ENCODE measurements at places on chromosomes 1 and 21. TPM values are rescaled to one million over a fixed set of nuclear protein-coding genes. Genes with fewer than 3 reads are reported as not detected.

Gene ESPN
- 0.71 TPM for total RNA-seq

Gene CHI3L2
- 3.8 TPM for total RNA-seq

Gene PROK1
- total RNA-seq, result not detected

Gene AIM2
- total RNA-seq, result 47.2 TPM

Gene RRP15
- 25.3 TPM for total RNA-seq

Gene FAM167B
- total RNA-seq, result 0.99 TPM

Gene BTF3L4
- total RNA-seq, result 20.2 TPM

- no peak for ATAC-seq
Observed at GRCh38 chr1:2230781-2231531, 2.8 kb downstream of the SKI start.

DNA sequence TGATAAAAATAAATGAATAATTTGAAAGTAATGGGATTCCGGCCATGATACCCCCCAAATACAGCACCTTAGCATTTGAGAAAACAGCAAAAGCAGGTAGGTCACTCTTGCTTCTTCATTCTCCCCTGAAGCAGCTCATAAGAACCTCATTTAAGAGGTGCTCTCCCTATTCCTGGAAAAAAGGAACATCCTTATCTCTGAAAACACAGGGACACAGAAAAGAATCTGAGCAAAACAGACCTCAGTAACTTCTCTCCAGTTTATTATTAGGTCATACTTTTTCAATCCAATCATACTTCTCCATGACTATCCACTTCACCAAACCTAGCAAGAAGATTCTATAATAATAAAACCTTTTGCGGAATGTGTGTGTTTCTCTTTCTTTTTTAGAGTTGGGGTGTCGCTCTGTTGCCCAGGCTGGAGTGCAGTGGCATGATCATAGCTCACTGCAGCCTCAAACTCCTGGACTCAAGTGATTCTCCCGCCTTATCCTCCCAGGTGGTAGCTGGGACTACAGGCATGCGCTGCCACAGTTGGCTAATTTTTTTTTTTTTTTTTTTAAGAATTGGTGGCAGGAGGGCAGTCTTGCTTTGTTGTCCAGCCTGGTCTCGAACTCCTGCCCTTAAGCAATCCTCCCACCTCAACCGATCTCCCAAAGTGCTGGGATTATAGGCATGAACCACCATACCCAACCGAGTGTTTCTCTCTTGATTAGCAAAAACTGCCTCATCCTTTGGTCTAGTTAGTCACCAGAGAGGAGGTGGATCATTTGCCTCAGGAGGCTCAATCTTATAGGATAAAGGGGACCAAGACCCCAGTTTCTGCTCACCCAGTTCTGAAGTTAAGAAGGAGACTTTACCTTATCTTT lies 10.6 kb upstream of the TRIM33 start:
- ATAC-seq, result no peak

- ATAC-seq, result peak; percentile 31
Observed at GRCh38 chr1:10308001-10308400, 90.9 kb upstream of the PGD start.

GRCh38 chr21:15645830-15646229 lies 84.0 kb upstream of the USP25 start:
- no peak for ATAC-seq

GRCh38 chr1:42211224-42211623 lies 46.7 kb upstream of the GUCA2A start:
- no peak for ATAC-seq

DNA sequence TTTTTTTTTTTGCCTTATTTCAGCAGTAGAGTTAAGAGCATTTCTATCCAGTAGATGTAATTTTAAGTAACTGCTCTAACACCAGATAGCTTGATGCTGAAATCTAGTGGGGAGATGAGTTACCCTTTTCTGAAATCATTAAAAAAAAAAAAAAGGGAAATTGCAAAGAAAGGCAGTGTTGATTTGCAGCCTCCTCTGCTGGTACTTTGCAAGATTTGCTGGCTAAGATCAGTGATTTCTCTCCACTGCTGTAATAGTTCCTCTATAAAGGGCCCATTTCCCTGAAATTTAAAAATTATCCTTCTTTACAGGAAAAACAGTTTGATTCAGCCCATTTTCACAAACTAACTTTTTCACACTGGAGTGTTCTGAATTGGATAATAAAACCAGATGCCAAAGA lies 120.6 kb downstream of the PTBP2 start:
- no peak for ATAC-seq

DNA sequence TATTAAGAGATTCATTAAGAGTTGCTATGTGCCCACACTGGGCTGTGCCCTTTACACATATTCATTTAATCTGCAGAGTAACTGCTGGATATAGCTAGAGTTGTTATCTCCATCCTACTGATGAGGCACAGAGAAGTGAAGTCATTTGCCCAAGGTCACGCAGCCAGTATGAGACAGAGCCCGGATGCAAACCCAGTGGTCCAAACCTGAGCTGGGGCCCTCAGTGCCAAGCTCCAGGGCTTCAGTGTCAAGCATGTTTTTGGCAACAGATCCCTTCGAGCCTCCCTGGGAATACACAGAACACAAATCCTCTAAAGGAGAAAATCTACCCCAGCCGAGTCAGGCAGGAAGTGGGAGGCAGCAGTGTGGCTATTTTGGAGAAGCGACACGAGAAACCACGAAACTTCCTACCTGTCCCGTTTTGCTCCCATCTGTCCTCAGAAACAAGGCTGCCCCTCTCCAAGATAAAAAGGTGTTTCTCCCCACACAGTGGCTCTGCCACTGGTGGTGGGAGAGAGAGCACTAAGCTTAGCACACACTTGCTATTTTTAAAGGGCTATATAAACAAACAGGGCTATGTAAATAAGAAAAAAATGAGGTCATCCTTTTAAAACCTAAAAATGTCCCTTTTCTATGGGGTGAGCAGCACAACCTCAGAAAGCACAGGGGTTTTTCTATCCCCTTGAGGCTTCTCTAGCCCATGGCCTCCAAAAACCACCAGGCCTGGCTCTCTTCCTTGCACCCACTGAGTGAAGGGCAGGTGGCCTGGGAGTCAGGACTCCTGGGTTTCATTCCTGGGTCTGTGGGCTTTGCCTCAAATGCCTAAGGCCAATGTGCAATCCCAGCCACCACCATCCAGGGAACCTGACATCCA lies 138.6 kb upstream of the EDN2 start:
- peak; percentile 31 for ATAC-seq

GRCh38 chr1:207923561-207923960 lies 12.6 kb upstream of the CD34 start:
- ATAC-seq, result no peak

GRCh38 chr1:99535470-99536164 lies 110.3 kb upstream of the PALMD start:
- ATAC-seq, result no peak

DNA sequence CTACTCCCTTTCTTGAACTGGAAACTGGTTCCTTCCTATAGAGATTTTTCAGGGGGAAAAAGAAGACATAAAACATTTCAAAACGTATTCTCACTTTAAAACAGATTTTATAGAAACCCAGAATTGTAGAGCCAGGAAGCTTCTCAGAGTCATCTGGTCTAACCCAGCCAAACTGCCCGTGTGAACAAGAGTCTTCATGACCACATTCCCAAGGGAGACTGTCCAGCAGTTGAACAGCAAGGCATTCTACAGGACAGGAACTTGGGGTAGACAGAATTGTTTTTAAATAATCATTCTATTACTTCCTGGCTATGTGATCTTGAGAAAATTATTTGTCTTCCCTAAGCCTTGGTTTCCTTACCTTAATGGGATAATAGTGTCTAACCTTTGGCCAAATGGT lies 163.5 kb upstream of the IVNS1ABP start:
- ATAC-seq, result no peak

GRCh38 chr1:65230731-65231481 lies 78.4 kb upstream of the DNAJC6 start:
- ATAC-seq, result peak; percentile 74
